Stimulated activated CD8-positive, alpha-beta memory T cell treated with anti-CD3 and anti-CD28 coated beads, Interleukin-7, amount 100 ng/mL, for 1 hour (primary cell): ENCODE measurements at places on chromosomes 4 and X.

DNA sequence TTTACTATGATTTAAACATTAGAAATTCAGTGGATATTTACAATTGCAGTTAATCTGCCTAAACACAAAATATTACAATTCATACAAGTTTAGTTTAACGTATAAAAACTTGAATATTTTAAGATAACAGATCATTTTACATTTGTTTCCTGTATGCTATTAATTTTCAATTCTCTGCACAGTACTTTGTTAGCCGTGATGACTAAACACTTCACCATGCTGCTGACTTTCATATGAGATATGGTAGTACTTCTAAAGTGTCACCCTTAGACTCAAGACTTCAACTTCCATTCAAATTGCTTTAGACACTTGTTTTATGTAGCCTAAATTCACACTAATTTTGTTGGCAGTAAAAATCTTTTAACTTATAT, 1646.4 kb upstream of the ADGRL3 start:
- DNase-seq, result no peak

DNA sequence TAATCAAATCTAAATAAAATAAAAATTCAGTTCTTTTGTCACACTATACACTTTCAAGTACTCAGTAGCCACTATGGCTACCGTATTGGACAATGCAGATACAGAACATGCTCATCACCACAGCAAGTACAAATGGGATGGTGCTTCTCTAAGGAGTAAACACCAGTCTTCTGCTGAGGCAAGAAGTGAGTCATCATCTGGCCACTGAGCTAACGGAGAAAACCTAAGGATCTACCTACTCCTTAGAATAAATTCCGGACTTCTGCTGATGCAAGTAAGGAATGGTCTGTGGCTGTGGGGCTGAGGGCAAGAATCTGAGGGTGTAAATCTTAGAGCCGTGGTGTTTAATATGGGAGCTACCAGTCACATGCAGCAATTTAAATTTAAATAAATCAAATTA, 11.3 kb upstream of the RBMXL3 start:
- DNase-seq, result no peak

DNA sequence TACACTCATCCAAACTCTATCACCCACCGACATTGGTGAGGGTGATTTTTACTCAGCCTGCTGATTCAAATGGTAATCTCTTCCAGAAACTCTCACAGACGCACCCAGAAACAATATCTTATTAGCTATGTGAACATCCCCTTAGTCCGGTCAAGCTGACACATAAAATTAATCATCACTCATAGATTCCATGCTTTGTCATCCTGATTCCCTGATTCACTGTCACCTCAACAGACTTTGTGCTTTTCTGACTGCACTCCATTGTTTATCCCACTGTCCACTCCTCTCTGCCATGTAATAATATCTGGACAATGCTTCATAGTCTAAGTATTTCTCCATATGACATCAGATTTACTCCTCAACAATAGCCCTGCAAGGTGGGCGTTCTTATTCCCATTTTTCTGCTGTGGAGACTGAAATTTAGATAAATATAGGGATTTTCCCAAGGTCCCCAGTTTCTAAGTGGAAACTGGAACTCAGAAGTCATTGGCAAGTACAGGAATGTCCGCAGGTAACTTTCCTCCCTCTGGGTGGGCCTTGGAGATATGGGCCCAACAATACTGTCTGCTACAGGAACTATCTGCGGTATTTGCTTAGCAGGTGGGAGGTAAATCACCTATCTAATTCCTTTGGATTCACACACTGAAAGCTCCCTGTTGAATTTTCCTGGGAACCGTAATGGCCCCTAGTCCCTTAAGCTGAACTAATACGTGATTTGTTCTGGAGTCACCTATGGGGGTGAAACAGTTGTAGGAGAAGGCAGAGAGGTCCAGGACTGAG, 228.6 kb upstream of the BCOR start:
- DNase-seq, result no peak

GRCh38 chrX:25527156-25527555, 511.4 kb upstream of the ARX start:
- no peak for DNase-seq

DNA sequence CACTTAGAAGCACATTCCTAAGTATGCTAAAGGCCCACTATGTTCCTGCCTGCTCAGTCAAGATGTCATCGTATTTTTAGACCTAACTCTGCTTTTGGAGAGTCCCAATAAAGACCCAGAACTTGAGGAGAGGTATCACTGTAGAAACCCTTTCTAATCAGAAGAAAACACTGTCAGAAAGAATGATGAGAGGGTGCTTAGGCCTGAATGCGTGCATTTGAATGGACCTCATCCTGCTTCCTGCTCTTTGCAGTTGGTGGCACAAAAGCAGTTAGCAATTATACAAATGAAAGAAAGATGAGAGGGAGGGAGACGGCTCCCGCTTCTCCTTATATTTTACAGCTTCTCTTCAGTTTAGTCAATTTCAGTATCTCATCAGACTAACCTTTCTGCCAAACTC, 987.2 kb downstream of the CCSER1 start:
- no peak for DNase-seq

- no peak for DNase-seq
Observed at GRCh38 chr4:128384091-128384520, 96.5 kb upstream of the PGRMC2 start.

GRCh38 chr4:72305080-72305479, 263.9 kb downstream of the ADAMTS3 start:
- no peak for DNase-seq

DNA sequence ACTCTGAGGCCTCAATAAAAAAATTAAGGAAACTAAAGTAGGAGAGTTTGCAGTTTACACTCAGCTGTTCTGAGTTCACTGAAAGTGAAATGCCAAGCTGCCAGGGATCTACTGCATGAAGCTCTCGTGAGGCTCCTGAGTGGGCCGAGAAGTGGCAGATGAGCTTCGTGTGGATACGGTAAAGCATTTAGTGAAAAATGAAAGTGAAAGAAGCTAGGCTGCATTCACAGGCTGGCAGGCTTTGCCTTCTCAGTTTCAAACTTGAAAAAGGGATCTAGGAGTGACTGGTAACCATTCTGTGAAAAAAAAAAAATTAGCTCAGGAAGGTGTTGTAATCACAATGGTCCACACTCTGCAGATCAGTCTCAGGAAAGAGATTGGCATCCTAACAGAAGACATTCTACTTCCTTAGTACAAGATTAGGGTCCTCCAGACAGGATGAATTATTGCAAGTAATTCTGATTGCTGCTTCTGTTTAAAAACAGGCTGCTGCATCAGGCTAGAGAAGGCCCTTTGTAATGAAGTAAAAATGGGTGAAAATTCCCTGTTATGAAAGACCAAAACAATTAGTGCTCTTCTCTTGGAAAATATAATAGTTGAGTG, 679.9 kb downstream of the RPA4 start:
- peak; percentile 10 for DNase-seq

GRCh38 chr4:33998291-33998690, 2246.0 kb downstream of the ARAP2 start:
- DNase-seq, result no peak

- DNase-seq, result no peak
Observed at GRCh38 chr4:47368211-47368610, 95.3 kb downstream of the COMMD8 start.

- DNase-seq, result peak; percentile 19
Observed at GRCh38 chr4:109816082-109816442, 500 bp downstream of the GAR1 start.

GRCh38 chr4:8396762-8397406, 43.6 kb downstream of the ACOX3 start:
- DNase-seq, result no peak

- no peak for DNase-seq
Observed at GRCh38 chr4:82223715-82224114, 150.1 kb downstream of the HNRNPD start.

DNA sequence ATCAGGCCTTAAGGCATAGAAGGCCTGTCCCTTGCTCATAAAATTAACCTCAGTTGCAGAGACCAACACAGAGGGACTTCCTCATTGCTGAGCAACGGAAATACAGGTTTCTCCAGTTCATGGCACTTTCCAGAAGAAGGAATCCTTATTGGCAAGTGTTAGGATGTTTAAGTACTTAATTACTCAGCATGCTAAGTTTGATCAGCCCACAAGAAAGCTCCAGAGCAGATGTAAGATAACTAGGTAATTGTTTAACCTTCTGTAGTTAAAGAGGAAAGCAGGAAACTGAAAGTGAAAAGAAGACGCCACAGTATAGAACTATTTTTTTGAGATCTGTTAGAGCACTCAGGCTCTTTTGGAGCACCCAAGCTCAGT, 33.5 kb downstream of the SMS start:
- no peak for DNase-seq

- DNase-seq, result no peak
Observed at GRCh38 chr4:53005149-53005546, 143.0 kb downstream of the RASL11B start.

DNA sequence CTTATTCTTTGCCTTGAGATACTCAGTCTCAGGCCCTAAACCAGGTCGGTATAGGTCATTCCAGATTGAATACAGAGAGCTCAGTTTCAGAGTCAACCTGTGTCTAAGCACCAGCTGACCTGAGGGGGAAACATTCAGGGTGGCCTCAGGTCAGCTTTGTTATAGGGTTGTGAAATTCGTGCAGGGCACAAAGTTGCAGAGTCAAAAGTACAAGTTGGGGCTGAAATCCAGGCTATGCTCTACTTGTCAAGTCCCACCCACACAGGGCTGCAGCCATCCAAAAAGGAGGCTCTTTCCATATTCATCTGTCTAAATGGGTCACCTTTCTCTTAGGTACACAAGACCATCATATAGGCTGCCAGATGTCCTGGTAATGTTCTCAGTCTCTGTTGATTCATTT, 89.7 kb downstream of the ITIH6 start:
- DNase-seq, result no peak

DNA sequence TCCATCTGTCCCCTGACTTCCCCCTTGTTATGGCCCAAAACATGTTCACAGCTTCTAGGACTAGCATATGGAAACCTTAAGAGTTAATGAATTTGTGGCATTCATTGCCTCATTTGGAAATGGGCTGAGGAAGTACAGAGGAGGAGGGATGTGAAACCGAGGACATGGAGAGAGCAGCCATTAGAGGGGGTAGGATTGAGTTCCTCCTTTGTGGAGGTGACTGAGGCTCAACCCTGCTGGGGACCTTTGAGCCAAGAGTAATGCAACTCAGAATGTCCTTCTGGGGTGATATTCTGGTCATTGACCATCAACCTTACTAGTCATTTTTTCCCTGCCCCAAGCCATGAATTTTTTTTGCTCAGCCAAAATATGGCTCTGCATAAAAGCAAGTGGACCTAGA, 109.4 kb downstream of the ZNF518B start:
- no peak for DNase-seq

- DNase-seq, result no peak
Observed at GRCh38 chrX:97290199-97290598, 406.5 kb downstream of the RPA4 start.

DNA sequence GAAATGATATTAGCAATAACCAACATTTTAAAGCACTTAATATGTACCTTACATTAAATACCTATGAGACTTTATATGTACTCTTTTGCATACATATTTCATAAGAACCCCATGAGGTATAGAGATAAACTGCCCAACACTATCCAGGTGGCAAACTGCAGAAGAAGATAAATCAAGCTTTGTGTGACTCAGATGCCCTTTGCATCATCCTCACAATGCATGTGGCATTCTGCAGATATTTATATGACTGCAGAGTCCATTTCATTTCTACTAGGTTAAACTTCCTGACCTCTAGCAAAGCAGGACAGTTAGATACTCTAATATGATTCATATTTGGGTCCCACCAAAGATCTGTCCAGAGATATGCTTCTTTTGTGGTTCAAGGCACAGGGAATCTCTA, 85.6 kb upstream of the RASGEF1B start:
- DNase-seq, result no peak

DNA sequence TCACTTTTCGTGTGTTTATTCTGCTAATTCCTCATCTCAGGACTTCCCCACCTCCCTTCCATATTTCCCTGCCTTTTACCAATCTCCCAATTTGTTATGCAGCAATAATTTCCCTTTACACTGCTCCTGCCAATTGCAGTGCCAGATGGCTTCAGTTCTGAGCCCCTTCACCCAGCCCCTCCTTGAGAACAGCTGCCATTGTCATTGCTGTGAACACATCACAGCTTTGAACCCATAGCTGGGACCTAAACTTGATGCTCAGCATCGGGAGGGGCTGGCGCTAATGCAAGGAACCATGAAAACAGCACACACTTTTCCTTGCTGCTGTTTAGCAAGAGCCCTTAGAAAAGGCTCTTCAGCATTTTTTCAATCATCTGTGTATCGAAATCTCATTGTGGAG, 104.9 kb downstream of the ALPK1 start:
- no peak for DNase-seq

DNA sequence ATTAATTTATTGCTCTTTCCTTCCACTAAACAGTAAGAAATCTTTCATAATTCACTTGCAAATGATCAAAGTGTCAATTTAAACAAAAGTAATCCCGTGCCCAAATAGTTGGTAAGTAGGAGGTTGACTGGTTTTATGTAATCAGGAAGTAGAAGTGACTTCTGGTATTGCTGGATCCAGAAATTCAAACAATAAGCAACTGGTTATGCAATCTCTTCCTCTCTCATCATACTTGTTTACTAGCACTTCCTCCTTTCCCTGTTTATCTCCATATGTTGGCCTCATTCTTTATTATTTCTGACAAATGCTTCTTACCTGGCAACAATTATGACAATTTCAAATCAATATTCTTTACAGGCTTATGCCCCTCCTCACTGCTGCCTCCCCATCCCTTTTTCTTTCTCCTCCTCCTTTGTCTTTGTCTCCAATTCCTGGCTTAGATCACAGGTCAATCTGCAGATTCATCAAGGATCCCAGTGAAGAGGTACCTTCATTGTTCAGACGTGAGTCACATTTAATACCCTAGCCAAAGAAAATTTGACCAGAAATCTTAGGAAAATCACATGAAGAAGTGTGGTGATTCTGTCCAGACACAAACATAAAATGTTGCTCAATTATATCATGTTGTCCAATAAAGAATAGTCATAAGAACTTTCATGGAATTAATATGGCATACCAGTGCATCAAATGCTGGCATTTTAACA, 323.2 kb upstream of the PCDH7 start:
- DNase-seq, result no peak

GRCh38 chr4:152363086-152363485, 172.8 kb downstream of the FBXW7 start:
- no peak for DNase-seq

DNA sequence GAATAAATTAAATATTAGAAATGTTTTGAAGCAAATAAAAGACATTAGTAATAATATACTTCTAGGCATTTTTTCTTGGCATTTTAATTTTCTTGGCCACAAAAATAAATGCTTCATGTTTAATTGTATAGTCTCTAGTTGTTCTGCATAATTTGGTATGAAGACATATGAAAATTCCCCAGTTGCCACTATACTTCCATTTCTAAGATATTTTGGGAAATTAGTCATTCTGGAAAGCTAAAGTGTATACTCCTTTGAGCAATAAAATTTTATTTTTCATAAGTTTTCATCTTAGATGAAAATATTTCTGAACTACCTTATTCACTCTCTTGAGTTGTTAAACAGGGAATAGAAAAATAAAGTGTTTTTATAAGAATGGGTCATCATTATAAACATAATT, 13.8 kb downstream of the HDX start:
- no peak for DNase-seq
